ENCODE measurements at places on chromosomes 4 and X.
A peak's percentile ranks its signal among the peaks of the same experiment; 100 is the strongest.

DNA sequence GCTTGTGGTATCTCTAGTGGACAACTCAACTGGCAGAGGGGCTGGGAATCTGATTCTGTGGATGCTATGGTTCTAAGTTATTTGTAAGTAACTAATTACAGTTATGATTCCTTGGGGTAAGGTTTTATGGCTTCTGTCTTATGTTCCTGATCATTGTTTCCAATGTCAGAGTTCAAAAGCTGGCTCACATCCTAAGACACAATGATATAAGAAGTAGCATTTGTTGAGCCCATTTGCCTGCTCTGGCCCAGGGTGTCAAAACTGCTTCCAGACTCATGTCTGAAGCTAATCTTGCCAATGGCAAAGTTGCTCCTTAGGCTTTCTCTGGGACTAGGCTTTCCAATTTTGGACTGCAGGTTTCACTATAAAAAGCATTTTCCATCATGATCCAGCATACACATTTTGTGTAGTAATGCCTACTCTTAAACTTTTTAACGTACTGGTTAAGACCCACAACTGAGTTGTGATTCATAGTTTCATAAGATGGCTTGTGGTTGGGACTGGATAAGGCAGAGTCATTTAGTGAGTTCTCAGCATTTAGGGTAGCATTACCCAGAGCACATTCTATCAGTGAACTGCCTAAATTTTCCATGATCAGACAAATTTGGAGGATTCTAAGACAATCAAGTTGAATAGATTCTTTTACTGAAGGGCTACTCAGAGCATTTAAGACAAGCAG lies 50.0 kb downstream of the CCNI start:
- DNase-seq, result no peak

DNA sequence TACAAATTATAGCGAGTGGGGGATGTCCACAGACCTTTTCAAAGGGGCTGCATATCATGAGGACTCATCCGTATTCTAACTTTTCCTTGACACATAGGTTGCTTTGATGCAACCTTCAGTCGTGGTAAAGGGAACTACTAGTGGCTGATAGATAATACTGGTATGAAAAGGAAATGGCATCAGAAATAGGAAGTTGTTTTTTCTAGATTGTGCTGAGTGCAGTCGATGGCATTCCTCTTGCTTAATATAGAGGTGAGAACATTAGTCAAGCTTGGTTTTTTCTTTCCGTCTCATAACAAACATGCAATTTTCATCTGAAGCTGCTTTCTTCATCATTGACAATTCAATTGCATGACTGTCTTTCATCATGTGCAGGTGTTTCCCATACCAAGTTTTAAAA lies 16.6 kb downstream of the ENPEP start:
- DNase-seq, result no peak

DNA sequence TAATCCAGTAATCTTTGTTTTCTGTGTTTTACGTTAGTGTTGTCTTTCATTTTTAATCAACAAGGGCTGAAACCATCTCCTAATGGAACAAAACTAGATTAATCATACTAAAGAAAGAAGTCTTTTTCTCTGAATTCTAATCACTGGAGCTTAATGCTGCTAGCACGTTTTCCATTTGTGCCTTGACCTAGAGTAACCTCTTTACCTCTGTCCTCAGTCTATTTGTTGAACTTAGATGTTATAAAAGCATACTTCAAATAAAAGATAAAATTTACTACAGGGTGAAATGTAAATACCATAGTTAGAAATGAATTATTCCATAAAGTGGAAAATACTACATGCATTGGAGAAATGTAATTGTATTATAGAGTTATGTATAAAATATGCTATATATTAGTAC lies 207.1 kb downstream of the NKX6-1 start:
- no peak for DNase-seq

- no peak for DNase-seq
Observed at GRCh38 chrX:154712781-154713740, 37.8 kb downstream of the GAB3 start.

DNA sequence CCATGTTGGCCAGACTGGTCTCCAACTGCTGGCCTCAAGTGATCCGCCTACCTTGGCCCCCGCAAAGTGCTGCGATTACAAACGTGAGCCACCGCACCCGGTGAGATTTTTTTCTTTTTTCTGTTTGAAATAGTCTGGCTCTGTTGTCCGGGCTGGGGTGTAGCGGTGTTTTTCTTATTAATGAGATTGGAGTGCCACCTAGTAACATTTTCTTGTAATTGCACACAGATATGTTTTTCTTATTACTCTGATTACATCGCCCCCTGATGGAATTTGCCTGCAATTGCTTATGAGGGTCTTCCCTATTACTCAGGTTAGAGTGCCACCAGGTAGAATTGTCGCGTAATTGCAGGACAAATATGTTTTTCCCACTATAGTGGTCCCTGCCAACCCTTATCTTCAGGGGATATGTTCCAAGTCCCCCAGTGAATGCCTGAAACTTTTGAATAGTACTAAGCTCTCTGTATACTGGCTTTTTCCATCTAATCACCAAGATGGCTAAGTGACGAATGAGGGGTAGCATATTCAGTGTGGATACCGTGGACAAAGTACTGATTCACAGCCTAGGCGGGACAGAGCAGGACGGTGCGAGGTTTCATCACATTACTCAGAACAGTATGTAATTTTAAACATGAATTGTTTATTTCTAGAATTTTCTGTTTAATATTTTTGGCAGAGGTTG lies 8.6 kb upstream of the PDHA1 start:
- DNase-seq, result no peak

DNA sequence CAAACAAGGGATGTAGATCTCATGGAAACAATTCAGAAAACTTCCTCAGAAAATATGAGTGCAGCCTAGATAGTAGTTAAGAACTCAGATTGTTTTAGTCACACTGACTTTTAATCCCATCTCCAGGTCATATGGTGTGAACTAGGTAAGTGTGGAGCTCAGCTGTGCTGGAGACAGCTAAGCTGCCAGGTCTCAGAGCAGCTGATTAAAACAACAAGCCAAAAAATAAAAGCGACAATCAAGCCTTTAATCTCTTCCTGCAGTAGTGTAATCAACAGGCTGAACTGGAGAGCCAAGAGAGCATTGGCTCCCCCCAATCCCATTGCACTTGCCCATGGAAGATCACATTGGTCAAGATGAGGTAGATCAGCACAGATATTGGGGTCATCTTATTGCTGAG lies 98.3 kb upstream of the ATOH1 start:
- no peak for DNase-seq

DNA sequence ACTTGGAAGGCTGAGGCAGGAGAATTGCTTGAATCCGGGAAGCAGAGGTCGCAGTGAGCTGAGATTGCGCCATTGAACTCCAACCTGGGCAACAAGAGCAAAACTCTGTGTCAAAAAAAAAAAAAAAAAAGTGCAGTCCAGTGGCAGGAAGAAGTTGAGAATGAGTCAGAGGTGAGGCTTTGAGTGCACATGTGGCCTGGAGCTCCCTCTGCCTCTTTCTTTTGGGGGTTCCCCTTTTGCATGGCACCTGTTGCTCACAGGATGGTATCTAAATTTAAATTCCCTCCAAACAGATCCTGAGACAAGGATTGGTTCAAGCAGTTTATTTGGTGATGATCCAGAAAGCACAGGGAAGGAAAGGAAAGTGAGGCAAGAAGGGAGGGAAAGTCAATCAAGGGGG lies 151.4 kb upstream of the STX18 start:
- DNase-seq, result no peak

GRCh38 chr4:173405840-173406606 lies 7.1 kb upstream of the SCRG1 start:
- DNase-seq, result no peak

- no peak for DNase-seq
Observed at GRCh38 chr4:122508083-122508482, 51.6 kb upstream of the IL2 start.

- no peak for DNase-seq
Observed at GRCh38 chr4:109729117-109729717, 653 bp downstream of the PLA2G12A start.

DNA sequence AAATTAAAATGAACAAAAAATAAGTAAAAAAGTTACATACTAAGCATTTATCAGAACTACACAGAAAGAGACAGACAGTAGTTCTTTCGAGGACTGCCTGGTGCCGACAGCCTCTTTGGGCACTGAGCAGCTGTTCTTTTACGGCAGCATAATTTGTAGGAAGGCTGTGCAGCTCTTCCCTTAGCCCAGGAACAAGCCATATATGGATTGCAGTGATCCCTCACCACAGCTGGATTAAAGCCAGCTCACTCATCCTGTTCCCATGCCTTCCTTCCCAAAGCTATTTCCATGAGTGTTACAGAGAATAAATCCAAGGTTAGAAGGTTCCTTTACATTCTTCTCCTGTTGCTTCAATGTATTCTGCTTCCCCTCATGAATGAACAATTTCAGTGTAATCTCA lies 71.7 kb downstream of the DDX60L start:
- no peak for DNase-seq

GRCh38 chr4:74374561-74375327 lies 9.8 kb downstream of the EREG start:
- peak; percentile 63 for DNase-seq

- no peak for DNase-seq
Observed at GRCh38 chr4:38681281-38681991, 17.4 kb downstream of the KLF3 start.

GRCh38 chrX:101357166-101357795 lies 8.7 kb upstream of the TIMM8A start:
- no peak for DNase-seq

- DNase-seq, result no peak
Observed at GRCh38 chrX:15864629-15865028, 10.0 kb upstream of the AP1S2 start.

- DNase-seq, result no peak
Observed at GRCh38 chr4:2250357-2251072, 8.6 kb upstream of the HAUS3 start.

DNA sequence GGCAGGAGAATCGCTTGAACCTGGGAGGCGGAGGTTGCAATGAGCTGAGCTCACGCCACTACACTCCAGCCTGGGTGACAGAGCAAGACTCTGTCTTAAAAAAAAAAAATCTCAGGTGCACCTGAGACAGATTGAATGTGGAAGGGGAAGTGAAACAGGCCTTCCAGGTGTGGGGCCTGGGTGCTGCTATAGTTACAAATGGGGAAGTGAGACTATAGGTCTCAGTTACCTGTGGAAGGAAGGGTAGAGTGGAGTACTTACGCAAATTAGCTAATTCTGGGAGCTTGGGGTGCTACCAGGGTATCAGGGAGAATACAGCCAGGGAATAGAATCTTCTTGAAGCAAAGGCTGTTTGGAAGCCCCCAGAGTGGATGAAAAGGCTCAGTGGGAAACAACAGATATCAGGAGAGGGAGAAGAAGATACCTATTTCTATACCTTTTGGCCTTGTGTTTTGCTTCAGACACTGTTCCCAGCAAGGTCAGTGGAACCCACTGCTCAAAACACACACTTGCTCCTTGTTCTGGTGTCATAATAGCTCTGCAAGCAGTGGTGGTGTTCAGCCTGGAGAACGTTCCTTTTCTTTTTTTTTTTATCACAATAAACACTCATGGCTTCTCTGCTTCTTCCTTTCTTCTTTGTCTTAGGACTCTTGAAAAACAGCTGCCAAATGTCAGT lies 7.0 kb downstream of the CD38 start:
- no peak for DNase-seq
